ENCODE measurements at places on chromosomes 4 and X.

GRCh38 chrX:38754102-38754790 lies 47.0 kb upstream of the MID1IP1 start:
- DNase-seq = peak; percentile 10
- no peaks in the 10 kb centered on the region for H3K36me3 ChIP-seq
- no peaks in the 10 kb centered on the region for H3K4me1 ChIP-seq
- H3K4me3 ChIP-seq = no peak overlapping the region

DNA sequence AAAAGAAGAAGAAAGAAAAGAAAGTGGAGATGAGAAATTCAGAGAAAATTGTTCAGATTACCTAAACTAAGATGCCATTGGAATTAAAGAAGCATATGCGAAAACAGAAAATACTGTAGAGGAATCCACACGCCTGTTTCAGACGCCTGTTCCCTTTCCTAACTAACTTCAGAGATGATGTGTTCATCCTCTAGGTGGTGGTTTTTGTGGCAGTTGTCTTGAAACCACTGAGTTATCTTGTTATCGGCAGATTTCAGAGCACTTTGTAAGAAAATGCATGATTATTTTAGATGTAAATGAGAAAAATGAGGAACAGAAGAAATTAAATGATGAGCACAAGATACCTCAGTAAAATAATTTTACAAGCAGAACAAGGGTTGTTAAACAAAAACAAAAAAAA lies 48.3 kb downstream of the FUNDC1 start:
- no peak overlapping the region for H3K27ac ChIP-seq
- H3K27me3 ChIP-seq = peaks cover 6% of the 10 kb centered on the region
- H3K36me3 ChIP-seq = no peaks in the 10 kb centered on the region
- H3K4me1 ChIP-seq = no peaks in the 10 kb centered on the region

DNA sequence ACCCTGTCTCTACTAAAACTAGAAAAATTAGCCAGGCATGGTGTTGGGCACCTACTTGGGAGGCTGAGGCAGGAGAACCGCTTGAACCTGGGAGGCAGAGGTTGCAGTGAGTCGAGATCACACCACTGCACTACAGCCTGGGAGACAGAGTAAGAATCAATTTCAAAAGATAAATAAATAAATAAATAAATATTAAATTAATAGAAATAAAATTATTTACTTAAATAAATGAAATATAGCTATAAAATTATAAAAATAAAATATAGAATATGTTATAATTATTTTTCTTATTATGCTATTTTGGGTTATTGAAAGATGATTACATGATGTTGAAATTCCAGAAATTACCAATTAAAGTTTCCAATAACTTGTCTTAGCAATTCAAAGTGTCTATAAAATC lies 1029.8 kb upstream of the AGA start:
- peaks cover 1% of the 10 kb centered on the region for H3K27me3 ChIP-seq
- no peak overlapping the region for H3K27ac ChIP-seq
- no peaks in the 10 kb centered on the region for H3K4me1 ChIP-seq
- no peak for DNase-seq
- H3K4me3 ChIP-seq = no peak overlapping the region

GRCh38 chrX:31349515-31349914 lies 277.7 kb upstream of the FTHL17 start:
- no peak overlapping the region for H3K4me3 ChIP-seq
- H3K4me1 ChIP-seq = no peaks in the 10 kb centered on the region
- H3K27me3 ChIP-seq = no peaks in the 10 kb centered on the region
- DNase-seq = no peak

DNA sequence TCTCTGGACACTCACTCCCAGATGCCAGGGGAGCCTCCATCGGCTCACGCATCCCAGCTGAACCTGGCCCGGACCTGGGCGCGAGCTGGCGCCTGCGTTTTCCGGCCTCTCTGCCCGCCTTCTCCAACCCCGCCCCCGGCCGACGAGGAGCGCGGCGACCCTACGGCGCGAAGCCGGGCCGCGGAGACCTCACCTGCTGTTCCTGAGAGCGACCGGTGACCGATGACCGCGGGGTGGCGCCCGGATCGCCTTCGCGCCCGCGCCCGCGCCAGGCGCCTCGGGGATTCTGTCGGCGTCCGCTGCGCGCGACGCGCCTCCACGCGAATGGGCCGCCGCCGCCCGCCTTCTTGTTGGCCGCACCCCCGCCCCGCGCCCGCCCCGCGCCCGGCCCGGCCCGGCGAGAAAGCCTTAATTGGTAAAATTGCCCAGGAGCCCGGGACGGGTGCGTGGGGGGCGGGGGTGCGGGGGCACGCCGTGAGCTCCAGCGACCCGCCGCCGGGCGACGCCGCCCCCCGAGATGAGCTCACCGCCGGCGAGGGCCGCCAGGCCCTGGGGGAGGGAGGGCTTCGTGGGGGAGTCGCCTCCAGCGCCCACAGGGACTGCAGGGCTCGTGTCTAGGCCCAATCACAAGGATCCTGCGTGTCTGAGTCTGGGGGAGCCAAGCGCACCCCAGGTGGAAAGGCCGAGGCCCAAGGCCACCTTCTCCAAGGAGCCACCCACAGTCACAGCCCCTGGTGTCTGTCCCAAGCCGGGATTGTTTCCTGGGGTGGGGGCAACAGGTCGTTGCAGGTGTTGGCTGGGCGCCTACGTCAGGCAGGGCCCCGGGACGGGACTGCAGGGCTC lies at the start of gene FLNA:
TSS of gene FLNA (minus strand) at position 322 of the 843 bp plus-strand sequence. CDS start 3,389 bp downstream, outside the sequence.
- H3K4me1 ChIP-seq = peaks cover 31% of the 10 kb centered on the region
- peak within 1 kb of the TSS; percentile 86 for H3K27ac ChIP-seq
- peaks cover 5% of the 10 kb centered on the region for H3K36me3 ChIP-seq
- H3K4me3 ChIP-seq = peak within 1 kb of the TSS; percentile 69

DNA sequence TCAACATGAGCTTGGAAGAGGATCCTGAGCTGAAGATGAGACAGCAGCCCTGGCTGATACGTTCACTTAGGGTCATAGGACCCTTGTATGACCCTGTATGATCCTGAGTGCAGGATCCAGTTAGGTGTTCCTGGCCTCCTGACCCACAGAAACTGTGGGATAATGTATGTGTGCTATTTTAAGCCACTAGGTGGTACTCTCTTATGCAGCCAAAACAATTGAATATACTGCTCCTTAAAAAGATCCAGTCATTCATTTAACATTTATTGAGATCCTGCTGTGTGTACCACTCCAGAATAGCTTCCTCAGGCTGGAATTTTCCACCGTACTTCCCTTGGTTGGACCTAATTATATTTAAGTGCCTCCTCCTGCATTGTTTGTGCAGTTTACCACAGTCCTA lies 167.1 kb downstream of the AMELX start:
- no peak for DNase-seq
- H3K4me3 ChIP-seq = no peak overlapping the region
- no peaks in the 10 kb centered on the region for H3K27me3 ChIP-seq
- H3K27ac ChIP-seq = no peak overlapping the region
- no peaks in the 10 kb centered on the region for H3K4me1 ChIP-seq

GRCh38 chr4:116688536-116688935 lies 396.8 kb downstream of the TRAM1L1 start:
- H3K4me3 ChIP-seq = no peak overlapping the region
- no peak for DNase-seq
- H3K27ac ChIP-seq = no peak overlapping the region
- H3K36me3 ChIP-seq = no peaks in the 10 kb centered on the region

DNA sequence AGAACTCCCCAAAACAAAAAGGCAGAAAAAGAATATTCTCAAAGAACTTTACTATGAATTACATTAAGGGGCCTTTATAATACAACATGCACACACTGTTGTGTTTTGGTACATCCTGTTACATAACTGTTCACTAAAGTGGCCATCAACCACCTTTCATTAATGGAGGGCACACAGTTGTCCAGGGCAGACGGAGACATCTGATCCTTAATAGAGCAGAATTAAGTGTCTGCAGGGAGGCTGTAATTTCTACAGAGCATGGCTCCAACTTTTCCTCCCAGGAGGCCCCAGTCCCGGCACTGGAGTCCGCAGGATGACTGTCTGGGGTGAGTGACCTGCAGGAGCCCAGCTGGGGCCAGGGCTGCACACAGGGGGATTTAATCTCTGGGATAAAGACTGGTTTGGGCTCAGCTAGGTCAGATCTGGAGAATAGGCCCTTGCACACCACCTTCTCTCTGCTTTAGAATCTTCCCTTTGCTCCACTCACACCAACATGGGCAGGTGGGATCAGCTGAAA lies 233.4 kb downstream of the MAML3 start:
- no peaks in the 10 kb centered on the region for H3K36me3 ChIP-seq
- no peaks in the 10 kb centered on the region for H3K4me1 ChIP-seq
- H3K4me3 ChIP-seq = no peak overlapping the region
- H3K27ac ChIP-seq = no peak overlapping the region

DNA sequence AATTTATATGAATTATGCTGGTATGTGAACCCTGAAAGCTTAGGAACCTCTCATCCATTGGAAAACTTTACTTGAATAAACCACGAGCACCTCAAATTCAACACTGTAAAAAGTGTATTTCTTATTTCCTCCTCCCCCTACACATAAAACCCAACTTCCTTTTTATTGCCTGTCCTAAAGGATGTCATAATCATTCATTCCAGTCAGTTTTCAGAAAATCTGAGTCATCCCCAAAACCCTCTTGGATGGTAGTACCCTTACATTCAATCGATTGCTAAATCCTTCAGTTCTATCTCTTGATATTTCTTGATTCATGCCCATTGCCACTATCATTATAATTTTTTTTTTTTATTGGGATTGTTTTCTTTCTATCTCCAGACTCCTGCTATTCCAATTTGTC lies 91.1 kb upstream of the ATP8A1 start:
- H3K4me3 ChIP-seq = no peak overlapping the region
- DNase-seq = no peak
- no peaks in the 10 kb centered on the region for H3K27me3 ChIP-seq
- no peaks in the 10 kb centered on the region for H3K4me1 ChIP-seq

GRCh38 chrX:14902537-14902936 lies 29.3 kb downstream of the MOSPD2 start:
- no peak for DNase-seq
- H3K36me3 ChIP-seq = peaks cover 17% of the 10 kb centered on the region
- H3K4me1 ChIP-seq = peaks cover 4% of the 10 kb centered on the region
- H3K4me3 ChIP-seq = no peak overlapping the region
- peaks cover 4% of the 10 kb centered on the region for H3K27me3 ChIP-seq
- no peak overlapping the region for H3K27ac ChIP-seq

DNA sequence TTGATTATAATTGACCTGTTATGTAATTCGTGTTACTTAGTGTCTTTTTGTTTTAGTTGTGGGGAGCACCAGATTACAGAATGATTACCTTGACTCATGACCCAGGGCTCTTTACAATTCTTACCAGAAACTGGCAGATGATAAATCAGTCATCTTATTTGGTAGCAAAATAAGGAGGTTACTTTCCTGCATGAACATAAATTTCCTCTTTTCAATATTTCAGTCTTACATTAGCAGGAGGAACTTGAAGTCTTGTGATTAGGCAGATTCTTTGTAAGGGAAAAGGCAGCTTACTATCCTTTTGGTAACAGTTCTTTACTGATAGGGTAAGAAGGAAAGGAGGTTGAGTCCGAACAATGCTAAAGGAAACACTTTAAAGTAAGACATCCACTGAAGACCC lies 26.0 kb upstream of the SLC25A5 start:
- DNase-seq = no peak
- no peaks in the 10 kb centered on the region for H3K27me3 ChIP-seq
- H3K4me3 ChIP-seq = no peak overlapping the region
- H3K36me3 ChIP-seq = no peaks in the 10 kb centered on the region
- no peak overlapping the region for H3K27ac ChIP-seq
- no peaks in the 10 kb centered on the region for H3K4me1 ChIP-seq

- no peak for DNase-seq
- H3K36me3 ChIP-seq = no peaks in the 10 kb centered on the region
- no peak overlapping the region for H3K4me3 ChIP-seq
Measured at GRCh38 chr4:136918772-136919171, 613.5 kb downstream of the PCDH18 start.

DNA sequence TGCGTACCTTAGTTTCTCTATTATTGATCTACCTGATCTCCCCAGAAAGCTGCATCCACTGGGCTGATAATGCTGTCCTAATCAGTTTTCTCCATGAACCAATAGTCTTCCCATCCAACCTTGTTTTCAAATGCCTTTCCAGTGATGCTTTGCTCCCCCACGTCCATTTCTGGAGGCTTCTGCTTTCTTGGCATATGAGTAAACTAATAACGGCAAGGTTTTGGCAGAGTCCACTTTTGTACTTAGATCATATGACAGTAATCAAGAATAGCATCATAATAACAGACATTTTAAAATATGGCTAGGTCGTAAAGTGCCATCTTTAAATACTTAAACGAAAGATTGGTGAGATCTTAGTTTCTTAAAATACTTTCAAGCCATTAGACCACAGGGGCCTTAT lies 38.4 kb upstream of the FAM9B start:
- peaks cover 4% of the 10 kb centered on the region for H3K27me3 ChIP-seq
- no peaks in the 10 kb centered on the region for H3K4me1 ChIP-seq
- H3K4me3 ChIP-seq = no peak overlapping the region
- H3K27ac ChIP-seq = no peak overlapping the region
- no peak for DNase-seq

GRCh38 chr4:15018361-15018760 lies 16.1 kb downstream of the CPEB2 start:
- no peak for DNase-seq
- peaks cover 9% of the 10 kb centered on the region for H3K36me3 ChIP-seq
- H3K4me1 ChIP-seq = peaks cover 39% of the 10 kb centered on the region
- no peaks in the 10 kb centered on the region for H3K27me3 ChIP-seq
- H3K27ac ChIP-seq = no peak overlapping the region

GRCh38 chr4:6873291-6873690 lies 36.3 kb upstream of the TBC1D14 start:
- H3K27me3 ChIP-seq = peaks cover 4% of the 10 kb centered on the region
- no peak overlapping the region for H3K27ac ChIP-seq
- peaks cover 26% of the 10 kb centered on the region for H3K4me1 ChIP-seq
- H3K36me3 ChIP-seq = peaks cover 16% of the 10 kb centered on the region
- no peak for DNase-seq

DNA sequence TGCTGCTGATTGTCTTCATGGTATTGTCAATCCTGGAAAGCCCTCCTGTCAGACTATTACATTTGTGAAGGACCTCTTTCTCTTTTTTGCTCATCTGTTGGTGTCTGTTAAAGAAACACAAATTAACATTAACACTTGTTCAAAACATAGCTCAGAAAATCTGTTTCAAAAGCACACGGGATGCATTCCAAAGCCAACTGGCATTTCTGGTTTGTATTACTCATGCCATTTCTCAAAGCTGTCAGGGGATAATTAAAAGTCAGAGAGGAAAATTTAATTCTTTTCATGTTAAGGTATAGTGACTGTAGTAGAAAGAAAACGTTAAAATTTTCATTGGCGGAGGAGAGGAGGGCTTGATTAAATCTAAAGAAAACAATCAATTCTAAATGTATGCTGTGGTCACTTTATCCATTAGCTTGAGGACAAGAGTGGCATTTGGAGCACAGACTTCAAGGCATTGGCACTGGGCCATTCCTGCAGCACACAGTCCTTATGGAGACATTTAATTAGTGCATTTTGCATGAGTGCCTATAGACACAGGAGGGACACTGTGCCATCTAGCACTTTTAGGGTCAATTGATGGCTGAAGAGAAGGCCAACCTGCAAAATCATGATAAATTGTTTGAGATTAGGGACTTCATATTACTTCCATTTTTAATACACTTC lies 21.2 kb upstream of the GLRA2 start:
- H3K36me3 ChIP-seq = no peaks in the 10 kb centered on the region
- no peak for DNase-seq
- no peak overlapping the region for H3K27ac ChIP-seq
- H3K4me1 ChIP-seq = no peaks in the 10 kb centered on the region
- H3K27me3 ChIP-seq = peaks cover 5% of the 10 kb centered on the region

- H3K4me1 ChIP-seq = no peaks in the 10 kb centered on the region
- no peak overlapping the region for H3K27ac ChIP-seq
- no peak for DNase-seq
- no peaks in the 10 kb centered on the region for H3K27me3 ChIP-seq
Measured at GRCh38 chrX:128818690-128819089, 704.6 kb downstream of the SMARCA1 start.

All from immature natural killer cell (primary cell).